HCT116 (cell line): ENCODE measurements at places on chromosomes 11 and 22.

DNA sequence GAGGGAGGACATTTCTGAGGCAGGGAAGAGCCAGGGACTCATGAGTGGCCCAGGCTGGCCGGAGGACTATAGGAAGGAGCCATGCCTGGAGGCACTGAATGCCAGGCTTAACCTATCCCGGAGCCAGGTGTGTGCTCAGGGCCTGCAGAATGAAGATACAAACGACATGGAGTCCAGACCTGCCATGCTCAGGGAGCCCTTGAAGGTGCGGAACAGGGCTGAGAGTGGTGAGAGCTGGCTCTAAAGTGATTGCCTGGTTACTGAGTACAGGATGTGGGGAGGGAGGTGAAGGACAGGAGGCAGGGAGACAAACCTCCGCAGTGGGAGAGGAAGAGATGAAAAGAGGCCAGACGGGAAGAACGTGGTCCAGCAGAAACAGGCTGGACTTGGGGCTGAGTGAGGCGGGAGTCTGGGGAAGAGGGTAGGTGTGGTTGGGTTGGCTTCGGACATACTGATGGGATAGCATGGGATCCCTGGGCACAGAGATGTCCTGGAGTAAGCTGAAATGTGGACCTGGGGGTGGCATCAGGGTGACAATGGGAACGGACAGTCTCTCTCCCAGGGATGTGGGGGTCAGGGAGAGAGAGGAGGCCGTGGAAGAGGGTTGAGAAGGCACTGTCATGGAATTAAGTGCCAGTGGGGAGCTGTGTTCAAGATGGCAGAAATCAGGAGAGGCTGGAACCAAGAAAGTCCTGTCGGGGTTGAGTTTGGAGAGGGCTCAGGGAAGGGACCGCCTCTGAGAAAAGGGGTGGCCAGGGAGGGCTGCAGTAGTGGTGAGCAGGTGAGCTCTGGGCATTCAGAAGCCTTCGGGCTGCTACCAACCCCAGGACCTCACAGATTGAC is 1.5 kb upstream of the ANKRD13D start:
- no peak for DNase-seq

- DNase-seq = no peak
Observed at GRCh38 chr11:8683115-8683807, 669 bp downstream of the RPL27A start.

GRCh38 chr11:45919806-45920530 is 2.3 kb upstream of the PEX16 start:
- DNase-seq = no peak

- DNase-seq = no peak
Observed at GRCh38 chr22:47589271-47590250, 827.1 kb downstream of the TBC1D22A start.

- DNase-seq = no peak
Observed at GRCh38 chr11:122656631-122657101, 1.1 kb downstream of the UBASH3B start.

DNA sequence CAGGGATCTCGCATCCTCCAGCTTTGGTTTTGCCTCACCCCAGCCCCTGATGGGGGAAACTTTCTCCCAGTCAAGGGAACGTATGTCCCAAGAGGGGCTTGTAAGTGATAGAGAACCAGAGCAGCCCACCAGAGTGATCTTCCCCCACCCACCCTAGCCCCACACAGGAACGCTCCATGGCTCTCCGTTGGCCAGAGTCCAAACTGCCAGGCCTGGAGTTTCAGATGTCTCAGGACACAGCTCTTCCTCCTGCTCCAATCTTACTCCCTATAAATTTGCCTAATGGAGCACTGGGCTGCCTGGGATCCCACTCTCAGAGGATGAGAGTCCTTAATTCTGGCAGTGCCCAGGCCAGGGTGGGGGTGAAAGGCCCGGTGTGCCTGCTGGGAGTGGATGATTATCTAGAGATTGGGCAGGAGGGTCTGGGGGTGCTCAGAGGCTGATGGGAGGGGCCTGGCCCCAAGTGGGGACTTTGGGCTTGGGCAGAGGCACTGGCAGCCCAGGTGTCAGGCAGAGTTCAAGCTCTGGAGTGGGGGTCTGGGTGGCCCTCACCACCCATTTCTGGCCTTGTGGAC is 79.9 kb downstream of the WNT7B start:
- DNase-seq = no peak

- no peak for DNase-seq
Observed at GRCh38 chr11:68518191-68518590, 57.6 kb downstream of the PPP6R3 start.

DNA sequence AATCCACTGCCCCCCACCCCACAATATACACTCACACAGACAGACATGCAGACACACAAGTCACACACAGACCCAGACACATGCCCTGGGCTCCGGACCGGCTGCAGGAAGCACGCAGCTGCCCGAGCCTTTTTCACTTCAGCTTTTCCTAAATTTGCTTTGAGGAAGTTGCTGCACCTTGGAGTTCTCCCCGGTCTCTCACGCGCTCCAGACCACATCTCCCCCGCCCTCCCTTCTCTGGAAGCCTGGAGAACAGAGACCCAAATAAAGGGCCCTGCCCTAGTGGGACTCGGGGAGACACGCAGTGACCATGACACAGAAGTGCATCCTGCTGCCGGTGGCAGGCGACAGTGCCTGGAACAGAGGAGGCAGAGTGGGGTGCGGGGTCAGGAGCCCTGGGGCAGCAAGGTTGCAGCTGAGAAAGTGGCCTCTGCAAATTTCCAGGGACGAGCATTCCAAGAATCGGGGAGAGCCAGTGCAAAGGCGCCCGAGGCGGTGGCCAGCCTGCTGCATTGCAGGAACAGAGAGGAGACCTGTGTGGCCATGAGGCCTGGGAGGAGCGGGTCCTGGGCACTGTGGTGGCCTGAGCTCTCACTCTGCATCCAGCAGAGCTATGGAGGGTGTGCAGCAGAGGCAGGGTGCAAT is 19.1 kb downstream of the RPL3 start:
- no peak for DNase-seq

- no peak for DNase-seq
Observed at GRCh38 chr22:37427711-37428635, 694 bp upstream of the ELFN2 start.

- no peak for DNase-seq
Observed at GRCh38 chr22:50308597-50308935, 1.1 kb upstream of the PLXNB2 start.

GRCh38 chr22:50490531-50491308 is 4.1 kb downstream of the MIOX start:
- no peak for DNase-seq

DNA sequence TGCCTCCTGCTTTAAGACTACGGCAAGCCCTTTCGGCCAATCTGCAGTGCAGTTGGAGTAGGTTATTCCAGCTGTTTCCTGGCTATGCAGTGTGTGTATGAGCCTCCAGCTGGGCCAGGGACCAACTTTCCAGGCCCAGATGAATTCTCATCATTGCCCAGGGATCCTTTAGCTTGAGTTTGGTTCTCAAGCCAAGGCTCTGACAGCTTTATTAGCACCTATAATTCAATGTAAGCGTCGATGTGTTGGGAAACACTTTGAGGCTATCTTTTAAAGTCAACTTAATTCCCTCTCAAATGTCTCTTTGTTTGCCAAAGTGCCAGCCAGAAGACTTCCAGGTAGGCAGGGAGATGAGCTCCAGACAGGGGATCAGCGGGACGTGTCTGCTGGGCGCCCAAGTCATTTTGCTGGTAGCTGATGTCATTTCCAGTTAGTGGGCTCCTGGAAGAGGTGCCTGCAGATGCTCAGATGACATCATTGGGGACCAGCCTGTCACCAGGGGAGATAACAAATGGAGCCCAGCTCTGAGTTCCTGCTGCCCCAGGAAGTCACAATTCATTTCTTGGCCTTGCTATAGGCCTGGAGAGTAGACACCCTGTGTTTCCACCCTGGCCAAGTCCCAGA is 520.4 kb downstream of the SOX6 start:
- no peak for DNase-seq

DNA sequence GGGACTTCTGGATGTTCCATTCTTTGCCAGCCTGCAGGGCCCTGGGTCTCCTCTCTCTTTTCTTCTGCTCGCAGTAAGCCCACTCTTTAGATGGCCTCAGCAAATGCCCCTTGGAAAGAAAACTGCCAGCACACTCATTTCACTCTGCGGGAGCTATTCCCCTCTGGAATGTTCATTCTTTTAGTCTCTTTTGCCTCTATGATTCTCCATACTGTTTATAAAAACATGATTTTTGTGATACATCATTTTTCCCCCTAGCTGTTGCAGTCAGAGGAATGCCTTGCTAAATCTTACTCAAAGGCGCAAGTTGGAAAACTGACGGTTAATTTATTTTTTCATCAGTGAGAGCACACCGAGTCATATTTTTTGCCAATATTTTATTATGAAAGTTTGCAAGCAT is 184.9 kb downstream of the SNX19 start:
- no peak for DNase-seq

- DNase-seq = no peak
Observed at GRCh38 chr11:59185386-59185945, 13.5 kb downstream of the DTX4 start.

DNA sequence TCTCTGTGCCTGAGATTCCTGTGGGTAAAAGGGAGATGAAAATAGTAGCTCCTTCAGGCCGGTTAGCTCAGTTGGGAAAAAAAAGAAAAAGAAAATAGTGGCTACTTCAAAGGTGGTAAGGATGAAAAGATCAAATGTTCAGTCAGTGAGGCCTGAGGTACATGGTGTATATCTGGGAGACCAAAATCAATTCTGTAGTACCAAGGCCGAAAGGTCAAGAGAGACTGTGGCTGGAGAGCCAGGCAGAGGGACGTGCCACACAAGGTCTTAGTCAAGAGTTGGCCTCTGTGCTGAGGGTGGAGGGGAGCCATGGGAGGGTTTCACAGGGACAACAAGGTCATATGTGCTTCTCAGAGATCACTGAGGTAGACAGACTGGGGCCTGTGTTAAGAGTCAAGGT is 4.8 kb upstream of the GDPD5 start:
- no peak for DNase-seq

- no peak for DNase-seq
Observed at GRCh38 chr22:44625421-44625760, 76.6 kb upstream of the PRR5 start.

GRCh38 chr22:25488244-25489020 is 76.0 kb upstream of the GRK3 start:
- DNase-seq = peak; percentile 79

- DNase-seq = no peak
Observed at GRCh38 chr22:30217698-30218560, 28.6 kb downstream of the LIF start.

GRCh38 chr11:122197066-122197987 is 81.3 kb upstream of the BLID start:
- DNase-seq = peak; percentile 99

- DNase-seq = peak; percentile 57
Observed at GRCh38 chr11:34302046-34302921, 55.5 kb downstream of the ABTB2 start.

- DNase-seq = no peak
Observed at GRCh38 chr11:76173663-76174062, 32.6 kb downstream of the WNT11 start.

- peak; percentile 68 for DNase-seq
Observed at GRCh38 chr11:75384438-75385080, 14.8 kb upstream of the RPS3 start.

GRCh38 chr11:103842795-103843194 is 193.6 kb upstream of the DDI1 start:
- DNase-seq = no peak

- no peak for DNase-seq
Observed at GRCh38 chr11:96943970-96944369, 554.2 kb downstream of the JRKL start.

- no peak for DNase-seq
Observed at GRCh38 chr22:23106906-23107367, 34.9 kb downstream of the RSPH14 start.

DNA sequence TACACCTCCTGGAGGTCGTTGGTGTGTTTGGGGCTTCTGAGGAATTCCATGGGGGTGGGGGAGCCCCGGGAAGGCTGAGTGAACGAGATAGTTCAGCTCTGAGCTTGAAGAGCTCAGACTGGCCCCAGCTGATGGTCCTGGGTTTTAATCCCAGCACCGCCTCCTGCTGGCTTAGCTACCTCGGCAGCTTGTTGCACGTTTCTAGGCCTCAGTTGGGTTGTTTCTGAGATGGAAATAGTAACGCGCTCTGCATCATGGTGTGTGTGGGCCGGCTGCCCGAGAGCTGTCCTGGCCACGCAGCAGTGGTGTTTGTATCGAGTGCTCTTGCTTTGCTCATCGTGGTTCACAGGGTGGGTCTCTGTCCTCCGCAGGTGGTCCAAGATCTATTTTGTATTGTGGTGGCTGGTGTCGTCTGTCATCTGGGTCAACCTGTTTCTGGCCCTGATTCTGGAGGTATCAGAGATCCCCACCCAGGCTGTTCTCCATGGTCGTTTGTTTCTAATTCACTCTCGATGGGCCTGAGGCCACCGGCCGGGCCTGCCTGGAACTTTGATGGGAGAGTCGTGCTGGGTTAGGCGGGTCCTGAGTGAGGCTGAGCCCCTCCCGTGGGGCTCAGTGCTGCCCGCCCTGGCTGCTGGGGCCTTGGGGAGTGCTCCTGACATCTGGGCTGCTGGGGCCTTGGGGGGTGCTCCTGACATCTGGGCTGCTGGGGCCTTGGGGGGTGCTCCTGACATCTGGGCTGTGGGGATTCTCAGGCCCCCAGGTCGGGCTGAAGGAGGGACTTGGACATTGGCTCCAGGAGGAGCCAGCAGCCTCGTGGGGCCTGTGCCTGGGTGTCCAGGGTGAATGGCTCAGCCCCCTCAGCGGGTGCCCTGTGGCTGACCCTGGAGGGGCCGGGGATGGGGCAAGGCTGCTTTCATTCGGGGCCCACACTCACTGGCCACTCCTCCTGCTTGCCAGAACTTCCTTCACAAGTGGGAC is 37.7 kb downstream of the TPCN2 start:
- no peak for DNase-seq

DNA sequence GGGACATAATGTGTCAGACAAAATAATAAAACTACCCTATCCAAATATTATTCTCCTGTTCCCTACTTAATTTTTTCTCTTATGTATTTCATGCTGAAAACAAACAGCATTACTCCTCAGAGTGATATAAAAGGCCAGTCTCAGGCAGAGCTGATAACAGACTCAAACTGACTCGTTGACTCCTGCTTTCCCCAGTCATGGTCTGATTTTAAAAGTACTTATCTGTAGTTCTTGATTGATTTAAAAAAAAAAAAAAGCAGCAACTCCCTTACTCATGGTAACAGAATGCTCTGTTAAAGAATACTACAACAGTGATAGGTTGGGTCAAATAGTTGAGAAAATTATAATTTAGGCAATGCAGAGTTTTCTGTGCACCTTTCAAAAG is 90.3 kb upstream of the BARX2 start:
- DNase-seq = no peak

DNA sequence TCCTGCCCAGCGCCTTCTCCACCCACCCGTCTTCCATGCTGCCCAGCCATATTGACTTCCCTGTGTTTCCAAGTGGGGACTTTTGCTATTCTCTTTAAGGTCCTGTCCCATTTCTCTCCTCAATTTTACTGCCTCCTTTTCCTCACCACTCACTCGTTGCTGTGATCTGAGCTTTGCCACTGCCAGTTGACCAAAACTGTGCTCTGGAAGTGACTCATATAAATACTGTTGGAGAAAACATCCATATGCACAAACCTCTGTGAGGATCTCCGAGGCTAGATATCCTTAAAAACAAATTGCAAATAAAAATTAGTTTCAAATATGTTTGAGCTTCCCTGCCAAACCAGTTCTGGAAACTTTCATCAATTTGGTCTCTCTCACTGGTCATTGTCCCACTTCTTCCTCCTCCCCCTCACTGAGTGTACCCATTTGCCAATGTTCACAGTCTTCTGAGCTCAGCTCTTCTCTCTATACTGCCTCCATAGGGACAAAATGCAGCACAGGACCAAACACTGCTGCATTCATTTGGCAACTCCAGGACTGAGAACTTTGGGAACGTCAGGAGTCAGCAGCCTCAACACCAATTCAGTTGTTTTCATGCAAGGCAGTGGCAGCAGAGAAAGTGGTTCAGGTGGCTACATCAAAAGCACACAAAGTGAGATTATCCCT is 34.0 kb upstream of the MMP13 start:
- DNase-seq = no peak

GRCh38 chr11:77728203-77728786 is 90.7 kb upstream of the CLNS1A start:
- DNase-seq = no peak
